ENCODE measurements at places on chromosomes 2 and 18. TPM values are rescaled to one million over a fixed set of nuclear protein-coding genes. Genes with fewer than 3 reads are reported as not detected.

DNA sequence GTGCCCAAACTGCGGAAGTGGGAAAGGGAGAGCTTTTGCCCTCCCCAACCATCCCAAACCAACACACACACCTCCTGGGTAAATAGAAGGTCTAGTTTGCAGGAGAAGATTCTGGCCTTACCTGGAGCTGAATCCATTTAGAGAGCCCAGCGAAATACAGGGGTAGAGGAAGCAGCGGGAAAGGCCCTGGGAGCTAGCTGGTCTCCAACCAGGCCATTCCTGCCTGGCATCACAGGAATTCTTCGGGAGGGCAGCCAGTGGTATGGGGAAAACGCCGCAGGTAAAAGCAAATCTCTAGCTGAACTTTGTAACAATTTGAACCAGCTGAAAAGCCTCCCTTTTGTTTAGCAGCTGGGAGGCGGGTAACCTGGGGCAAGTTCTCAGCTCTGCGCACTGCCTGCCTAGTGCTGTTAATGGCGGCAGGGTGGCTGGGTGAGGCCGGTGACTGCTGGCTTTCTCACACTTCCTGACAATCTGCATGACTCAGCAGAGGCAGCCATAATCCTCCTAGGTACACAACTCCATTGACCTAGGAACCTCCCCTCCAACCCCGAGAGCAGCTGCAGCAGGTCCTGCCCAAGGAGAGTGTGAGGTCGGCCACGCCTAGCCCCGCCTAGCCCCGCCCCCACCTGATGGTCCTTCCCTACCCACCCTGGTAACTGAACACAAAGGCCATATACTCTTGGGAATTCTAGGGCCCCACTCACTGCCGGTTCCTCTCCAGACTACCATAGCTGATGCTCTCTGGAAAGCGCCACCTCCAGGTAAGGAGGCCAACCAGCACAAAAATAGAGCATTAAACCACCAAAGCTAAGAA is 483.8 kb upstream of the REG3G start:
- DNase-seq = no peak
- no peaks in the 10 kb centered on the region for H3K36me3 ChIP-seq
- no peaks in the 10 kb centered on the region for H3K4me1 ChIP-seq

DNA sequence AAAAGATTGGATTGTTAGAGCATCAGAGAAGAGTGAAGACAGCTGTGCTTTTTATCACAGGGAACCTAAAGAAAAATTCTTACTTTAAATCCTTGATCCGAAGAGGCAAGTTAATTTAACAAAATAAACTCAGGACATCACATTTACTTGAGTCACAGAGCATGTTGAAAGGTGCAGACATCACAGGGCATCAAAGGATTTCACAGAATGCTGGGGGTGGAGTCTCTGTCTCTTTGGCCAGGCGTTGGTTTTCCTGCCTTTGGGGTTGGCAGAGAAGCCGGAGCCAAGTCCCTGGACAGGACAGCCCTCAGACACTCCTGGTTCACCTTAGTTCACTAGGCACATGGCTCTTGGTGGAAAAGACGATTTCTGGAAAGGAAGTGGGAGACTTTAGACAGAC is 56.3 kb downstream of the SH3RF3 start:
- H3K4me3 ChIP-seq = no peak overlapping the region
- H3K27me3 ChIP-seq = no peaks in the 10 kb centered on the region
- no peaks in the 10 kb centered on the region for H3K36me3 ChIP-seq

PROM2 gene
- 48.8 TPM for total RNA-seq

- H3K27ac ChIP-seq = no peak overlapping the region
- no peaks in the 10 kb centered on the region for H3K4me1 ChIP-seq
- DNase-seq = no peak
- H3K36me3 ChIP-seq = no peaks in the 10 kb centered on the region
- no peak overlapping the region for H3K4me3 ChIP-seq
- H3K27me3 ChIP-seq = no peaks in the 10 kb centered on the region
These were observed 188.1 kb upstream of the SPRED2 start for GRCh38 chr2:65620524-65620923.

DNA sequence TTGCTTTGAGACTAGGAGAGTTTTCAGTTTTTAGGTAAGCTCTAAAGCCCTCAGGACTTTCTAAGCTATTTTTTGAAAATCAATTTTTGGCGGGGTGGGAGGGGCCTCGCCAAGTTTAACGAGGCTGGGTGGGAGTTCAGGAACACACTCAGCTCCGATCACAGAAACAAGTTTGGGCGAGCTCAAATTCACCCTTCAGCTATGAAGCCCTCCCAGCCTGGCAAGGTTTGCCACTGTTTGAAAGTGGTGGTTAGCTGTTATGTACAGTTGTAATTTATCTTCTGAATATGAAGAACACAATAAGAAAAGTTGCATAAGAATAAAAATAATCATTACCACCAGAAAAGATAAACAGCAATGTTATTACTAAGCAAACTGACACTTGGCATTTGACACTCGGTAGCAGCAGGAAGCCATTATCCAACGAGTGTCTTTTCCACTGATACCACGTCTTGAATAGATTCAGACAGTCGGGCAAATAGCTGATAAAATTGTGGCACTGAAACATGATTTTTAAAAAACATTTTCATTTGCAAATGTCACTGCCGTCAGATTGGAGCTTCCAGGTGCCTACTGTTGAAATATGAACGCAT is 59.8 kb downstream of the KCTD1 start:
- peaks cover 8% of the 10 kb centered on the region for H3K4me1 ChIP-seq
- H3K4me3 ChIP-seq = no peak overlapping the region
- H3K36me3 ChIP-seq = no peaks in the 10 kb centered on the region
- no peak overlapping the region for H3K27ac ChIP-seq

DNA sequence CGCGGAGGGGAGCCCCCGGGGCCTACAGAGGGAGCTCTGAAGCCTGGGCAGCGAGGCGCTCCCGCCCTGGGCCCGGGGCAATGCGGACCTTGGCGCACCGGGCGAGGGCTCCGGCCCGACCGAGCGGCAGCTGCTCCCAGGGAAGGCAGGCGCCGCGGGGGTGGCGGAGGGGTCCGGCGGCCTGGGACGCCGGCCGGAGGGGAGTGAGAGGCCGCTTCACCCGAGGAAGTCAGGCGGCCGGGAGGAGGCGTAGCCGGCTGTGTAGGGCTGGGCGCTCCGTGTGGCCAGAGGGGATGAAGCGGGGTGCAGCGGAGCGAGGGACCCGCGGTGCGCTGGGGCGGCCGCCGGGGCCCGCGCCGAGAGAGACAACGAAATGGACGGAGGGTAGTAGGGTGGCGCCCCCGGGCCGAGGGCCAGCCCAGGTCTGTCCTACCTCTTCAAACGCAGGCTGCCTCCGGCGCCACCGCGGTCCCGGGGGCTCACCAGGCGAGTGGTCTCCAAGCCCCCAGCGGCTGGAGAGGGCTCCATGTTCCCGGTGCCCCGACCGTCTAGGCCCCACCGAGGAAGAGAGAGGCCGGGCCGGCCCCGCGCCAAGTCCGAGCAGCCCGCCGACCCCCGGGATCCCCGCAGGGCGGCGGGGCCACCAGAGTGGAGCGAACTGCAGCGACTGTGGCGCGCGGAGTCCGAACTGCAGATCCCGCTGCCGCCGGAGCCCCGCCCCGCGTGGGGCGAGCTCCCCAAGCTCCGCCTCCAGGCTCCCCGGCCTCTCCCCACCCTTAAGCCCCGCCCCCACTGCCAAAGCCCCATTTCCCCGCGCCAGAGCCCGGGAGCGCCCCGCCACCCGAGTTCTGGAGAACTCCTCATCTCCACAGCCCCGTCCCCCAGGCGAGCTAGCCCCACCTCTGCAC is at the start of gene SLC30A3:
Gene SLC30A3, minus strand, starts transcription at position 669 of the 908 bp plus-strand sequence. Its CDS starts 141 bp downstream, at position 528.
- peaks cover 23% of the 10 kb centered on the region for H3K4me1 ChIP-seq
- DNase-seq = no peak
- peaks cover 73% of the 10 kb centered on the region for H3K27me3 ChIP-seq
- H3K4me3 ChIP-seq = peak within 1 kb of the TSS; percentile 79

PARD3B gene
- 24.6 TPM for total RNA-seq

CAPN13 gene
- 33.8 TPM for total RNA-seq

- no peaks in the 10 kb centered on the region for H3K4me1 ChIP-seq
- H3K27ac ChIP-seq = no peak overlapping the region
- DNase-seq = no peak
- H3K27me3 ChIP-seq = no peaks in the 10 kb centered on the region
- no peak overlapping the region for H3K4me3 ChIP-seq
These were observed 280.5 kb downstream of the TCF4 start for GRCh38 chr18:55307505-55307904.

CSRNP3 gene
- total RNA-seq = 1.4 TPM

GRCh38 chr2:113240915-113241911 is 37.5 kb downstream of the PAX8 start:
- peaks cover 11% of the 10 kb centered on the region for H3K4me1 ChIP-seq
- peak overlapping the region; percentile 59 for H3K27ac ChIP-seq
- H3K36me3 ChIP-seq = no peaks in the 10 kb centered on the region

- H3K27me3 ChIP-seq = no peaks in the 10 kb centered on the region
- H3K27ac ChIP-seq = no peak overlapping the region
- H3K4me1 ChIP-seq = no peaks in the 10 kb centered on the region
- H3K36me3 ChIP-seq = no peaks in the 10 kb centered on the region
- DNase-seq = no peak
These were observed 68.9 kb upstream of the STPG4 start for GRCh38 chr2:47223980-47224379.

RESP18 gene
- total RNA-seq = not detected

KHK gene
- 2.2 TPM for total RNA-seq

- no peaks in the 10 kb centered on the region for H3K36me3 ChIP-seq
- DNase-seq = no peak
- H3K27me3 ChIP-seq = no peaks in the 10 kb centered on the region
These were observed 22.8 kb downstream of the CRACDL start for GRCh38 chr2:98912957-98913915.

DNA sequence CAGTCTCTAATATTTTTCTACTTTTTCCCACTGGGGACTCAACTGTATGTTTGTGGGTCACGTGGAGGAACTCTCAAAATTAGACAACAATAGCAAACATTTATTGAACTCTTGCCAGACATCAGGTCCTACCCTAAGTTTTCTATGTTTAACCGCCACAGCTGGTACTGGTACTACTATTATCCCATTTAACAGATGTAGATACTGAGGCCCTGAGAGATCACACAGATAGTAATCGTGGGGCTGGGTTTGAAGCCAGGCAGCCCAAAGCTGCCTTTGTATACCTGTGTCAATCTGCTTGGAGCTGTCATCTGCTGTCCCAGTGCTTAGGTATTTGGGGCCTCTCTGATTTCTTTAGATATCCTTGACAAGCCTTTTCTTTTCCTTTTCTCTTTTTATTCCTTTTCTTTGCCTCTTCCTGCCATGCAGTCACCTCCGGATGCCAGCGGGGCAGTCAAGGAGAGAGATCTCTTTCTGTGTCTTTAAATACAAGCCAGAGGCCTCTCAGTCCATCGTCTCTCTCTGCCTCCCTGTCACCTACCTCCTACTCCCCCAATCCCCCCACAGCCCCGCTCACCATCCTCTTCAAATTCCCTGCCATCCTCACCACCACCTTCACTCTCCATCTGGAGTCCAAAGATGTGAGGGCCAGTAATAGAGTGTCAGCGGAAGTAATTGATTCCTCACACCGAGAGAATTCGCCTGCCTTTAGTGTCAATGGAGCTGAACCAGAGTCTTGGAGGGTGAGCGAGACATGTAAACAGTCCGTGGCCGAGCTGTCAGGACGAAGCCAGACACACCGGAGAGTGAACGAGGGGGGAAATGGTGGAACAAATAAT is 23.4 kb downstream of the NRP2 start:
- no peaks in the 10 kb centered on the region for H3K27me3 ChIP-seq
- no peak overlapping the region for H3K4me3 ChIP-seq
- DNase-seq = no peak
- no peak overlapping the region for H3K27ac ChIP-seq

GRCh38 chr2:70258532-70258875 is 567 bp downstream of the PCYOX1 start:
- no peaks in the 10 kb centered on the region for H3K27me3 ChIP-seq
- peak; percentile 60 for DNase-seq
- H3K4me3 ChIP-seq = peak overlapping the region; percentile 83
- peak overlapping the region; percentile 87 for H3K27ac ChIP-seq

TRABD2A gene
- 7.4 TPM for total RNA-seq

SMAD2 gene
- 73.6 TPM for total RNA-seq

SCG2 gene
- not detected for total RNA-seq

DNA sequence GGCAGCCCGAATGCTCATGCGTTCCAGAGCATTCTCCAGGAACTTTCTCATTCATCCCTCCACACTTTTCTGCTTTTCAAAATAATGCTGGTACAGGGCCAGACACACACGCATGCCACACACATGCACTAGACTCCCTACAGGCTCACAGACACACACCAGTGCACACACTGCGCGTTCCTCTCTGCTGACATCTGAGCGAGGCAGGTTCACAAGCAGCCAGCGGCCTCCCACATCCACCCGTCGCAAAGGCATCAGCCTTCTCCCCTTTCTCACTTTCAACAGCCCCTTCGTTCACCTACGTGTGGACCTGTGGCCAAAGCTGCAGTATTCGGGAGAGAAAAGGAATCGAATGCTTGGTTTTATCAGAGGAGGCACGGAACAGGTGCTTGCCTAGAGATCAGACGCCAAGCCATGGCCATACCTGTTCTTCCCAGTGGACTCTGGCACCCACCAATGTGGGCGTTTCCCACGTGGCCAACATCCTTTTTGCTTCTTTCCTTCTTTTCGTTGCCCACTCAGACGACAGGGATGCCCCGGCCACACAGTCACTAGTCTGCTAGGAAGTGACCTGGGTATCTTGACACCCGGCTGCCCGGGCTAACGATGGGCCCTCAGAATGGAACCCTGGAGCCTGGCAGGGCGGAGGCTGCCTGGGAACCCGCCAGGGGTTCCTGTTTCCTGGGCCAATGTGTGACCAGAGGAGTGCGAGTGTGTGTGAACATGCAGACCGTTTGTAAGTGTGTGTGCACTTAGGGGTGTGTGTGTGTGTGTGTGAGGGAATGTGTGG is 85.8 kb upstream of the ID2 start:
- no peaks in the 10 kb centered on the region for H3K36me3 ChIP-seq
- no peaks in the 10 kb centered on the region for H3K4me1 ChIP-seq
- no peaks in the 10 kb centered on the region for H3K27me3 ChIP-seq
- H3K4me3 ChIP-seq = no peak overlapping the region

GRCh38 chr2:19038071-19039015 is 320.1 kb downstream of the OSR1 start:
- no peaks in the 10 kb centered on the region for H3K27me3 ChIP-seq
- no peaks in the 10 kb centered on the region for H3K4me1 ChIP-seq
- no peak overlapping the region for H3K4me3 ChIP-seq
- H3K36me3 ChIP-seq = no peaks in the 10 kb centered on the region
- no peak for DNase-seq

GALNT14 gene
- 0.16 TPM for total RNA-seq

GKN2 gene
- total RNA-seq = not detected

DNA sequence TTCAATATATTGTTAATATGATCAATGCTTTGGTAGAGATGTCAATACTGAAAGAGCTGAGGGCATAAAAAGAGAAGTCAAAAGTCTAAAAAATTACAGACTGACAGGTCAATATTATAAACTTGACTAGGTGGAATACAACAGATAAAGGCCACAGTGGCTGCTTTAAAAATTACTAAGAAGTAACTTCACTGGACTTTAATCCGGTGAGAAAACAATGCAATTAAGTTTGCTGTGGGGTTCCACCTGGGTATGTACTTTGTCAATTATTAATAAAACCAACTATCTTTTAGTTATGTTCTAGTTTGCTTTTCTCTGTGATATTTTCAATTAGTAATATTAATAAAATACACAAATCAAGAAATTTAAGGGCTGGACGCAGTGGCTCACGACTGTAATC is 44.7 kb downstream of the RAPH1 start:
- no peak overlapping the region for H3K4me3 ChIP-seq
- no peak for DNase-seq
- H3K27me3 ChIP-seq = no peaks in the 10 kb centered on the region
- H3K27ac ChIP-seq = no peak overlapping the region
- no peaks in the 10 kb centered on the region for H3K36me3 ChIP-seq

STAT4 gene
- 5.9 TPM for total RNA-seq

FECH gene
- 31.1 TPM for total RNA-seq

PAX8 gene
- 1.0 TPM for total RNA-seq

PTPN4 gene
- 49.6 TPM for total RNA-seq

All from breast epithelium (tissue), 4 donors.